Activated CD4-positive, alpha-beta T cell treated with anti-CD3 and anti-CD28 coated beads, Interleukin-2, Interleukin-4, amounts not matched to agents 100 ng/mL and 50 ng/mL, durations not matched to agents 16 hours and 8 hours (primary cell): ENCODE measurements at places on chromosomes 5 and 9.

GRCh38 chr9:133711428-133712220 lies 26.5 kb downstream of the SARDH start:
- DNase-seq = no peak

DNA sequence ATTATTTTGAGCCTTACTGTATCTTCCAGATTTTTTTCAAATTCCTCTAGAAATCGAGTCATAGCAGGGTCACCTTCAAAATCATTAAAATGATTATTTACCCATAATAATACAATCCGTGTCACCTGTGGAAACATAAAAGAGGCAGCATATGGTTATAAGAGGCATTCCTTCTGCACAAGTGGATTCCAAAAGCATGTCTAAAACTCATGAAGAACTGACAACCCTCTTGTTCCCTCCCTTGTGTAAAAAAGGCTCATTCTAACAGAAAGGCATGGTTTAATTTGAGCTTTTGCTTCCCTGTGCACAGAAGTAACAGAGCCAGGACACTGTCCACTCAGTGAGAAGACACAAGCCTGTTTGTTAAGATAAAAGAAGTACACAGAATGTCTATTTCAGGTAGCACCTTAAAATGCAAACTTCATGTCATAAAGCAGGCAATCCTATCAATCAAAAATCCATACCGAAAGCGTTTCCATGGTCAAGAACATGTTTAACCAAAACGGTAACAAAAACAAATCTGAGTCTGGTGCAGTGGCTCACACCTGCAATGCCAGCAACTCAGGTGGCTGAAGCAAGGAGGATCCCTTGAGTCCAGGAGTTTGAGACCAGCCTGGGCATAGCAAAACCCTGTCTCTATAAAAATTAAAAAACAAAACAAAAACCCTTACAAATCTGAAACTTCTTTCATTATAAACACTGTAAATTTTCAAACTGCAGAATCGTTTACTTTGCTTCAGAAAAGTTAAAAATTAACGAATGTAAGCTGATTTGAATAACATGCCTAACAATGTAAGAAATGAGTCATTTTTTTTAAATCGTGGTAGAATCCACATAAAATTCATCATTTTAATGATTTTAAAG lies 139.3 kb downstream of the RAPGEF6 start:
- DNase-seq = no peak

DNA sequence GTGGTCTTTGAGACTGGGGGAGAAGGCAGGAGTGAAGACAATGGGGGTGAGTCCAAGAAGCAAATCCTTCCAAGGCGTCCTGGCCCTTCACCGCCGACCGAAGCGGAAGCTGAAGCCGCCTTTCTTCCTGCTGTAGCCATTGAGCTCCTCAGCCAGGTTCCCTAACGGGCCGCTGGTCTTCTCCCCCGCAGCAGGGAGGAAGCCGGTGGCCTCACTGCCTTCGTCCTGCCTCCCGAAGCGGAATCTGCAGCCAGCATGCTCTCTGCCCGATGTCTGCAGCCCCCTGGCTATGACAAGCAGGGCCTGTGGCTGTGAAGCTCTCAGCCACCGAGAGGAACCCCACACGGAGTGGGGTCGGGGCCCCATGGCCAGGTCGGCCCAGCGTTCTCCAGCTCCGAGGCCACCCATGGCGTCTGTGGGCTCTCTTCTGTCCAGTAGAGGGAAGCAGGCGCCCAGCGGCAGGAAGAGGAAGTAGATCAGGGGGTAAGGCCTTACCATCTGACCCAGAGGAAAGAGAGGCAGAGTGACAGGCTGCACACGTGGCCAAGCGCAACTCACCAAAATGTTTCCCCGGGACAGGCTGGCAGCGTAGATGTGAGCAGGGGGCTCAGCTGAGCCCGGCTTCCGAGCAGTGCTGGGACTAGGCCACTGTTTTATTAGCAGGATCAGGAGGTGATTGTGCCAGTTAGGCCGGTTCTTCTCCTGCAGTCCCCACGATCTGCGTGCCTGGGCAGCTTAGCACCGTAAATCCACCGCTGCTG lies 3.1 kb downstream of the QRFP start:
- no peak for DNase-seq

DNA sequence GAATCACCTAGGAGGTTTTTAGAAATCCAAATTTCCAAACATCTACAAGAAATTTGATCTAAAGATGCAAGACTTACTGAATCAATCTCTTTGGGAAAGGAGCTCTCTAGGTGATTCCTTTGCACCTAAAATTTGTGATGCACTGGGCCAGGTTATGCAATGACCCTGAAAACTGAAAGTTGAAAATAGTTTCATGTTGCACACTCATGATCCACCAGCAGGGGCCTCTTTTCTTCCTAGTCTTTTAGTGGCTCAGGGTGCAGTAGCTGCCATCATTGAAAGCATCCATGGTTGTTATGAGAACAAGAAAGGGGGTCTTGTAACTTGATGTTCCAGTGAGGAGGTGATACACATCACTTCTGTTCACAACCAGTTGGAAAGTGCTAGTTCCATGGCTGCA lies 486.8 kb downstream of the PSAT1 start:
- DNase-seq = no peak

GRCh38 chr9:113176803-113177202 lies 26.0 kb downstream of the SLC31A2 start:
- DNase-seq = no peak

DNA sequence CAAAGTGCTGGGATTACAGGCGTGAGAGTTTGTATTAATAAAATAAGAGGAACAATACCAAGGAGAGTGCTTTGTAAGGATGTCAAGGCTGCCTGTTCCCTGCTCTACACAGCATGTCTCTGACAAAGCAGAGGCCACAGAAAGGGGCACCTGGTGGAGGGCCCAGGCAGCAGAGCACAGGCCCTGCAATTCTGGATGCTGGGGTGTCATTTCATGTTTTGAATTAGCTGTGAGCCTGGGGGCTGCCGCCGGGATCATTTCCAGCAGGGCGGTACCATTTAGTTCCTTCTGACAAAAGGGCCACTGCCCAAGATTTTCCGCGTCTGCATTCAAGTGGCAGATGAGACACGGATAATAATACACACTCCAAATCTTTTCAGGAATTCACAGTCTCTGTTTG lies 396.9 kb downstream of the GADD45G start:
- no peak for DNase-seq

DNA sequence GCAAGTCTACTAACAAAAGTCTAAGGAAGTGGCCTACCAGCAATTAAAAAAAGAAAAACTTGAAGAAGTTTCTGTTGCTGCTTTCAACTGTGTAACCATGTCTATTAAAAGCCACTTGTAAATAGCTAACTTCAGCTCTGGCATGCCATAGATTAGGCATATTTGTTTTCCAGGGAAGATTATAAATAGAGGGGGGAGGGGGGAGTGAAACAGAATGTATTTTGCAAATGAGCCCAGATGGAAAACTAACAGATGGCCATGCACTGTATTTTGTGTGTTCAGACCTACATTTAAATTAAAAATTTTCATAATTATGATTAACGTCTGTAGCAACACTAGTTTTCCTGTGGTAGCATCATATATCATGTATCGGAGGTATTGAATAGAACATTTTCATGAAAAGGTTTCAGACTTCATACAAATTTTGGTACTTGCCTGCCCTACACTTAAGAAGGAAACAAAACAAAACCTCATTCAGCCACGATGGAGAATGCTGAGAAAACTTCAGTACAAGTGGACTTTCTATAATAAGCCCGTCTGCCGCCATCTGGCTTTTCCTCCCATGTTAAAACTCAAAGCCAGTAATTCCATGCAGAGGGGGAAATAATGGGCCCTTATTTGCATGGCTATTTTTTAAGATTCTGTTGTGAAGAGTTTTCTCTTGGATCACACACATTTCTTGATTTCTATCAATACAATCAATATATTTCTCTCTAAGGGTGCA lies 220.4 kb upstream of the SMARCA2 start:
- DNase-seq = no peak

- DNase-seq = peak; percentile 21
These were observed 33.1 kb upstream of the HTR4 start for GRCh38 chr5:148687427-148687826.

- DNase-seq = no peak
These were observed 9.9 kb upstream of the NINJ1 start for GRCh38 chr9:93143830-93144530.

DNA sequence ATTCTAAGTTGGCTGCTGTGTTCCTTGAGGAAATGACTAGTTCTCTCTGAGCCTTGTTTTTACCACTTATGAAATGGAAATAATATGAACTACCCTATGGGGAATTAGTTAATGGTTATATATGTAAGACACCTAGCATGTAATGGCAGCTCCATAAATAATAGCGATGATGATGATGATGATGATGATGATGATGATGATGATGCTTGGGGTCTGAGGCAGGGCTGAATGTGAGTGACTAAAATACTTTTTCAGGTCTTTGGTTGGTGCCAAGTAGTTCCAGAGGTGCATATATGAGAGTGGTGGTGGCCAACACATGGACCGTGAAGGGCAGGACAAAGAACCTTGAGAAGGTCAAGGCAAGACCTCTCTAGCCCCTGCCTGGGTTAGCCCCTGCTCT lies 123.3 kb upstream of the PANK3 start:
- no peak for DNase-seq

GRCh38 chr9:38328765-38329164 lies 63.7 kb upstream of the ALDH1B1 start:
- DNase-seq = no peak

GRCh38 chr9:89963280-89963679 lies 358.5 kb downstream of the GADD45G start:
- no peak for DNase-seq

GRCh38 chr5:54990841-54991258 lies 5.5 kb upstream of the ESM1 start:
- DNase-seq = no peak

DNA sequence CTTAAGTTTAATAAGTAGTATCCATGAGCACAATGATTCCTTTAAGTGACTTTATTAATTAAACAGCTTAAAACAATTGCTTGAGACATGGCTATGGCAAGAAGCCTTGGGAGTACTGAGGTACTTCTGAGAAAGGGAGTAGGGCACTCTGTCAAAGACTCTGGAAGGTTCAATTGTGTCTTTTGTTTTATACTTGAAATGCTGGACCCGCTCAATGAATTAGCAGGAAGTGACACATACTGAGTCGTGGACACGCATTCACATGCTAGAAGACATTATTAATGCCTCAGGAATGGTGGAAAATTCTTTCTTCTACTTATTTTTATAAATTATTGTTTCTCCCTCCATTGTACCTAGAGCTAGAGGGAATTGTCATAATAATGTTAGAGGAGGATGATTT lies 347.3 kb upstream of the ZNF608 start:
- DNase-seq = no peak

DNA sequence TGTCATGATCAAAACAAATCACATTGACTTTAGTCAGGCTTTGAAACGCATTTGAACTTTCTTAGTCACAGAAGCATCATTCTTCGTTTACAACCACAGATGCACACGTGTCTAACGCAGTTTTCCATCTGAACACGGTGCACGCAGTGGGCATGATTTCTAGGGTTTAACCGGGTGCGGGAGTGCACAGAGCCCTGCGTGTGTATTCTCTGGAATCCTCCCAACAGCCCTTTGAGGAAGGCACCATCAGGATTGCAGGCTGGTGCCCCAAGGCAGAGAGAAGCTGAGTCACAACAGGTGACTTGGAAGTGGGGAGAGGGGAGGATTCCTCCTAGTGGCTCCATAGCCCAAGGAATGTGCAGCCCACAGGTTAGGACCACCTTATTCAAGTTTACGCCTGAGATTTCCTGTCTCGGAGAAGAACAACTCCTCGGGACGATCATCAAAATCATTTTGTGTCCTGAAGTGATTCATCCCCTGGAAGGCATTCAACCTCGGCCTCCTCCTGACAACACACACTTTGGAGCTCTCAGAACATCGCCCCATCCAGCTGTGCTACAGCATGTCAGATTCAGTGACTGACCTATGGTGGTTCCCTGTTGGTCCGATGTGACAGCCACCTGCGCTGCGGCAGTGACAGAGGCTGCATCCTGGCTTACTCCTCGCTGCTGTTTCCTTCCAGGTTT lies 13.1 kb downstream of the ROPN1L start:
- no peak for DNase-seq

GRCh38 chr9:92964607-92965060 lies 17.3 kb downstream of the FGD3 start:
- DNase-seq = no peak
